ENCODE measurements at places on chromosomes 4 and X.

DNA sequence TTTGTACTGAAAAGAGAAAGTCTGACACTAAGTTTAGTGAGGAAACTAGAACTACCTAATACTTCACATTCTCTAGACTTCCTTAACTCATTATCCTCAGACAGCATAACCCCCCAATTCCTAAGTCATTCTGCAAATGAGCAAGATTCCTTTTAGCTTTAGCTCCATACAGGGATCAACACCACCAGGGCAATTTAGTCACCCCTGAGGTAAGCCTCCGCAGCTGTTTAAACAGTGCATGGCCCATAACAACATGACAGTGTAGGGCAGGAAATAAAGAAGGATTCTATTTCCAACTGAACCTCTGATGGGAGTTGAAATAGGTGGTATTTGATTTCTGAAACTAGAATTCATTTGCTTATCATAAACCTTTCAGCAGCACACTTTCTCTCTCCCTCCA, 112.8 kb upstream of the DKK2 start:
- DNase-seq = no peak

DNA sequence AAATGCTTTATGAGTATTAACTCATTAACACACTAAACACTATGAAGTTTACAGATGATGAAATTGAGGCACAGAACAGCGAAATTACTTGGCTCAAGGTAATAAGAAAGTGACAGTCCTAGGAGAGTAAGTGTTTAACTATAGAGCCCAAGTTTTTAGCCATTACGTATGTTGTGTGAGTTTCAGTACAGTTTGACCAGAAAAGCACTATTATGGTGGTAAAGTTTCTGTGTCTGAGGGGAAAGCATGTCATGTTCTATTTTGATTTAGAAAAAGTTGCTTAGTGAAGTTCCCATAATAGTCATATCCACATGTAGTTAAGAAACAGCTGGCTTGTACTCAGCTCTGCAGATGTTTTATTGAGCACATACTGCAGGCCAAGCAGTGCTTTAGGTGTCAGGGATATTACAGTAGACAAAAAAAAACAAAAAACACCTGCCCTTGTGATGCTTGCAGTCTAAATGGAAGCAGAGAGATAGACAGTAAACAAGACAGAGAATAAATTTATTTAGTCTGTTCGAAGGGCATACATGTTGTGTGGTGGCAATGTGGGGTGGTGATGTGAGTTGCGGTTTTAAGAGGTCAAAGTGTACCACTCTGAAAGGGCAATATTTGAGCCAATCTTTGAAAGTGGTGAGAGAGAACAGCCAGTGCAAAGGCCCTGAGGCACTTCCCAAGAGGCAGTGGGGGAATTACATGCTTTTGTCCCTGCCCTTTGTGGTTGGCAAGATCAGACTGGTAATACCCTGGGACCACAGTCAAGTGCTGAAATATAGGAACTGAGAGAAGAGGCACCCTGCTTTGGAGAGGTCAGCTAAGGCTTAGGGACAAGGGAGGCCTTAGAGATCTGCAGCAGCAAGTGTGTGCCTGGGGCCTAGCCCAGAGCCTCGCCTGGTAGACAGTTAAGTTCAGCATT, 6.2 kb downstream of the TMEM131L start:
- DNase-seq = no peak

DNA sequence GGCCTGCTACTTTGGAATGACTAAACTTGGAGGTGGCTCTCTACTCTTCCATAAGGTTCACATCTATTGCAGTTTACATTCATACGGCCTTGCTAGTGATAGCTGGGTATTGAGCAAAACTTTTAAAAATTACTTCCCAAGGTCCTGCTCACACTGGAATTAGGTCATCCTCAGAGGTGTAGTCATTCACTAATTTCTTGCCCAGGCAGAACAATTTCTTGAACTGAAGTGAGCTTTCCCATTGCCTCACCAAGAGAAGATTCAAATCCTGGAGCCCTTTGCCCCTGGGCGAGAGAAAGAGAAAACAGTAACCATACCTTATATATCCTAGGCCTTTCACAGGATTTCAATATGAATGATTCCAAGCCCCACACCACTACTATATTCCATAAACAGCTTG, 109.2 kb downstream of the GUCY2F start:
- no peak for DNase-seq

DNA sequence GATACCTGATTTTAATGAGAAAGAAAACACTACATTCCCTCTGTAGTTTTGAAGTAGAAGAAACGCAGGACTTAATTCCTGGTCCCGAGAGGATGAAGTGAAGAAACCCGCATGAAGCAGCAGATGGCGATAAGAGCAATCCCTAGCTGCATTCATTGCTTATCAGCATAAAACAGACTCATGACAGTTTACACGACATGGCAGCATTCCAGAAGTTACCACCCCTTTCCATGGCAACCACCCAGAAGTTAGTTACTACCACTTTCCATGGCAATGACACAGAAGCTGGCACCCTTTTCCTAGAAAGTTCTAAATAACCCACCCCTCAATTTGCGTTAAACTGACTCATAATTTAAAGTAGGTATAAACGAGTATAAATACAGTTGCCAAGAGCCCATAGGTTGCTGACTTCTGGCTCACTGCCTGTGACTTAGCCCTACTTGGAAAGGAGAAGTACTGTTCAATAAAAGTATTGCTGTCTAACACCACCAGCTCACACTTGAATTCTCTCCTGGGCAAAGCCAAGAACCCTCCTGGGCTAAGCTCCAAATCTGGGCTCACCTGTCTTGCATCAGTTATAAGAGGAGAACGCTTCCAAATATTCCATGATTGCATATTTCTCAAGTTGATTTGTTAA, 5.5 kb upstream of the XAGE2 start:
- no peak for DNase-seq

DNA sequence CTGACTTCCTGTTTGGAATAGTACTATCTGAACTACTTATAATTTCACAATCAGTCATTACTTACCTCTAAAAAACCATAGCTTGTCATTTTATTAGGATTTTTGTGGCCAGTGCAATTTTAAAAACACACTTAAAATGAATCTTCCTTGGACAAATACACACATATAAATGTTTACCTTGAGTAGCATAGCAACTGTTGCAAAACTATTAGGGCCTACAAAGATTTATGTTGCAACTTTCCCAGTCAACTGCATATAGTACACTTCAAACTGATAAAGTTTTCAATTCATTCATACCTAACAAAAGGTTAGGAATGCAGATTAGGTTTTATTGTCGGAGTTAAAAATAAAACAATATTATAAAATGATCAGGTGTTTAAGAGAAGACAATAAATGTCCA, 193.0 kb downstream of the PDGFC start:
- no peak for DNase-seq

DNA sequence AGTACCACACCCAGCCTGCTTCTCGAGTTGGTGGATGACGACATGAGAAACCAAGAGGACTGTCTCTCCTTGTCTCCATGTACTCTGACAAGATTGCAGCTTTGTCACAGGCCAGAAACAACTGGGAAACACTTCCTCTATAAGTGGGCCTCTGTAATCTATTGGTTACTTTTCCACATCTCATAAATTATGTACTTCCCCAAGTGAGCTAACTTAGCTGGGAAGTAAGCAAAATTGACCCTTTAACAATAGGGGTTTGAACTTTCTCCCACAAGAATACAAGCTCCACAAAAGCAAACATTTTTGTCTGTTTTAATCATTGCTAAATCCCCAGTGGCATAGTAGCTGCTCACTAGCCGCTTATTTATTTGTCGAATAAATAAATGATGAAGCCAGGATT, 14.1 kb upstream of the USO1 start:
- no peak for DNase-seq

DNA sequence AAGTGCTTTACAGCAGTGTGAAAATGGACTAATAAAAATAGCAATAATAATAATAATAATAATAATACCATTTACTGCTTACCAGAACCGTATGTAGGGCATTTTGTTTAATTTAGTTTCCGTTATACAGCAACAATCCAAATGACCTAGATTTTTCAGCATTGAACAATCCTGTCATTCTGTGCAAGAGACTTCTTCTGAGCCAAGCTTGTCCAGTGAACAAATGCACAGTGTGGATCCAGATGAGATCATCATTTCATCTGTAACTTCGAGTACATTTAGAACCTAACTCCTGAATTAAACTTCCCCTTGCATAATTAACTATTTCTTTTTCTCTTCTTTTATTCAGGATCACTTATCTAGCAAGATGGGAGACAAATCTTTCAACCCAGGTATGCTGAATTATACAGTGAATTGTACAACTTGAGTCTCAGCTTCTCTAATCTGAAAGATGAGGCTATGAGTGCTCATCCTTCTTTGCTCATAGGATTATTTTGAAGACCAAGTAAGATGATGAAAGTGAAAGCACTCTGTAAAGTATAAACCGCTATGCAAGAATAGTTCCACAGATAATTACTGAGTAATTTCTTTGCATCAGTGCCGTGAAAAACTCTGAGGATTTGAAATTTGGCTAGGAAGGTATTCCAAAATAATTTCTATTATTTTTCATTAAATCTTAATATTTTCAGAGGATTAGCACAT, 6.6 kb downstream of the CLNK start:
- DNase-seq = no peak

Data from stimulated activated CD8-positive, alpha-beta memory T cell treated with anti-CD3 and anti-CD28 coated beads, Interleukin-7, amount 100 ng/mL, for 24 hours (primary cell).